ENCODE measurements at places on chromosomes 5 and 9. TPM values are rescaled to one million over a fixed set of nuclear protein-coding genes. Genes with fewer than 3 reads are reported as not detected.

Gene DPM2
- total RNA-seq: 54.5 TPM

Gene TUSC1
- total RNA-seq: not detected

Gene CCNJL
- not detected for total RNA-seq

Gene ANKRD18A
- 5.7 TPM for total RNA-seq

Gene MELK
- 37.2 TPM for total RNA-seq

Gene FUT7
- total RNA-seq: 12.1 TPM

Gene MAP1B
- total RNA-seq: 0.04 TPM

Gene GMCL2
- total RNA-seq: not detected

Gene GPSM1
- 16.3 TPM for total RNA-seq

Gene CATSPER3
- total RNA-seq: 0.50 TPM

Gene DIRAS2
- not detected for total RNA-seq

Gene EXOSC2
- total RNA-seq: 66.9 TPM

Gene PCDHA1
- total RNA-seq: not detected

Gene SLC31A2
- 10.9 TPM for total RNA-seq

Gene PCDHGA8
- not detected for total RNA-seq

Gene MYOZ3
- total RNA-seq: 0.21 TPM

Gene GFI1B
- total RNA-seq: not detected

Gene SIMC1
- 28.5 TPM for total RNA-seq

Gene NOTCH1
- total RNA-seq: 65.9 TPM

Gene EIF4EBP3
- 11.8 TPM for total RNA-seq

Gene EIF4E1B
- total RNA-seq: not detected

Gene NUP155
- 54.6 TPM for total RNA-seq

Gene WNT8A
- total RNA-seq: not detected

Gene ARHGEF37
- total RNA-seq: 0.64 TPM

Gene PCDHB13
- total RNA-seq: not detected

Gene PCDHGA11
- 0.09 TPM for total RNA-seq

Gene CA9
- 0.89 TPM for total RNA-seq

Gene RBM27
- total RNA-seq: 21.7 TPM

Data from activated T-helper 17 cell treated with anti-CD3 and anti-CD28 coated beads, Interleukin-2, amount 50 U/mL, for 72 hours (primary cell).